ENCODE measurements at places on chromosomes 7 and 10. TPM values are rescaled to one million over a fixed set of nuclear protein-coding genes. Genes with fewer than 3 reads are reported as not detected.

GRCh38 chr10:116873134-116873533 lies 23.8 kb downstream of the ENO4 start:
- DNase-seq = no peak

DNA sequence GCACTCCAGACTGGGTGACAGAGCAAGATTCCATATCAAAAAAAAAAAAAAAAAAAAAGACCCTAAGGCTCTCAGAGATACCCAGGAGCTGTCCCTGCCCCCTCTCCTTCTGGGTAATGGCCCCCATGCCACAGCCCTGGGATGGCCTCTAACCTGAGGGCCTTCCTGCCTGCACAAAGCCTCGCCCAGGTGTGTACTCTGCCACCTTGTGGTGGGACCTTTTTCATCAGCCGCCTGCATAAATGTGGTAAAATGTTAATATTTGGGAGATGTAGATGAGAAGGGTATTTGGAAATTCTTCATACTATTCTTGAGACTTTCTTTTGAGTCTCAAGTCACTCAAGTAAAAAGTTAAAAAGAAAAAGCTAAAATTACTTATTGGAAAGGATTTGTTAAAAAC lies 46.3 kb upstream of the RNF216 start:
- DNase-seq = no peak

- no peak for DNase-seq
Measured at GRCh38 chr10:6141296-6142151, 52.7 kb downstream of the RBM17 start.

GRCh38 chr10:116631871-116632295 lies 11.1 kb downstream of the PNLIPRP2 start:
- no peak for DNase-seq

GRCh38 chr10:58575491-58575890 lies 62.8 kb downstream of the BICC1 start:
- no peak for DNase-seq

DNA sequence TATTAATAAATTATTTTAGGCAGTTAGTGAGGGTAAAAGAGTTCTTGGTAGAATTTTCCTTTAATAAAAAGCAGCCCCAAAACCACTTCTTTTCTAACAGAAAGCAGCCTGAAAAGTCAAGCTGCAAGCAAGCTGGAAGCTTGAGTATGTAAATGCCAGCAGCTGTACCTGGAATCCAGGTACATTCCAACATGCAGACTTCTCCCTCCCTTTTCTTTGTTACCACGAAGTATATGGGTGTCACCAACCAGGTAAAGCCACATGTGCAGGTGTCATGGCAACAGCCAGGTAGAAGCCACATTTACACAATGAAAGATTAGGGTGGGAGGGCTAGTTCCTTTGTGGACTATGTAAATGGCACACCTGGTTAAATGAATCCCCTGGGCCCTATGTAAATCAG lies 114.6 kb downstream of the EPC1 start:
- DNase-seq = peak; percentile 31

The HNRNPF gene
- polyA plus RNA-seq = 167 TPM

The SKIDA1 gene
- polyA plus RNA-seq = 6.2 TPM

The ITPRID1 gene
- polyA plus RNA-seq = 0.07 TPM

The GRM3 gene
- 0.20 TPM for polyA plus RNA-seq

The LDB3 gene
- 1.2 TPM for polyA plus RNA-seq

The CFAP70 gene
- polyA plus RNA-seq = 15.0 TPM

The PRDX3 gene
- 204 TPM for polyA plus RNA-seq

The MSMB gene
- not detected for polyA plus RNA-seq
